ENCODE measurements at places on chromosomes 4 and X.

GRCh38 chr4:15238720-15239119, 189.1 kb upstream of the C1QTNF7 start:
- no peak overlapping the region for H3K4me3 ChIP-seq
- H3K4me1 ChIP-seq = peaks cover 15% of the 10 kb centered on the region
- no peak overlapping the region for H3K27ac ChIP-seq
- DNase-seq = no peak
- no peaks in the 10 kb centered on the region for H3K36me3 ChIP-seq

DNA sequence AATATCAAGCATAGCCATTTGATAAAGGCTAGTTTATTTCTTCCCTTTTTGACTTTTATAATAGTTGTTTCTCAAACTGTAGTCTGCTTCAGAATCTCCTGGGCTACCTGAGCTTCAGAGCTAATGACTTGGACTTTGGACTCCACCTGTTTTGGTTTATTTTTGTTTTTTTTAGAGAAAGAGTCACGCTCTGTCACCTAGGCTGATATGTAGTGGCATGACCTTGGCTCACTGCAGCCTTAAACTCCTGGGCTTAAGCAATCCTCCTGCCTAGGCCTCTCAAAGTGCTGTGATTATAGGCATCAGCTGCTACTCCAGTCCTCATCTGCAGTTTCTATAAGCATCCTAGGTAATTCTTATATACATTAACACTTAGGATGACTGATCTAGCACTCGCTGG, 90.5 kb downstream of the DDIT4L start:
- H3K36me3 ChIP-seq = no peaks in the 10 kb centered on the region
- H3K4me3 ChIP-seq = no peak overlapping the region
- H3K27me3 ChIP-seq = no peaks in the 10 kb centered on the region
- no peak for DNase-seq

DNA sequence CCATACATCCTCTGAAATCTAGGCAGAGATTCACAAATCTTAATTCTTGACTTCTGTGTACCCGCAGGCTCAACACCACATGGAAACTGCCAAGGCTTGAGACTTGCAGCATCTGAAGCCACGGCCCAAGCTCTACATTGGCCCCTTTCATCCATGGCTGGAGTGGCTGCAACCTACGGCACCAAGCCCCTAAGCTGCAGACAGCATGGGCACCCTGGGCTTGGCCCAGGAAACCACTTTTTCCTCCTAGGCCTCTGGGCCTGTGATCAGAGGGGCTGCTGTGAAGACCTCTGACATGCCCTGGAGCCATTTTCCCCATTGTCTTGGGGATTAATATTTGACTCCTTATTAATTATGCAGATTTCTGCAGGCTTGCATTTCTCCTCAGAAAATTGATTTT, 457.9 kb downstream of the GRIA2 start:
- H3K27ac ChIP-seq = no peak overlapping the region
- no peaks in the 10 kb centered on the region for H3K27me3 ChIP-seq
- no peak overlapping the region for H3K4me3 ChIP-seq
- DNase-seq = no peak
- H3K4me1 ChIP-seq = no peaks in the 10 kb centered on the region

- no peaks in the 10 kb centered on the region for H3K27me3 ChIP-seq
- H3K27ac ChIP-seq = no peak overlapping the region
- H3K36me3 ChIP-seq = no peaks in the 10 kb centered on the region
Observed at GRCh38 chrX:68415316-68415715, 18.0 kb downstream of the OPHN1 start.
